ENCODE measurements at places on chromosomes 5 and 9.

- DNase-seq, result no peak
These were observed 497.0 kb upstream of the TUSC1 start for GRCh38 chr9:26175264-26175663.

DNA sequence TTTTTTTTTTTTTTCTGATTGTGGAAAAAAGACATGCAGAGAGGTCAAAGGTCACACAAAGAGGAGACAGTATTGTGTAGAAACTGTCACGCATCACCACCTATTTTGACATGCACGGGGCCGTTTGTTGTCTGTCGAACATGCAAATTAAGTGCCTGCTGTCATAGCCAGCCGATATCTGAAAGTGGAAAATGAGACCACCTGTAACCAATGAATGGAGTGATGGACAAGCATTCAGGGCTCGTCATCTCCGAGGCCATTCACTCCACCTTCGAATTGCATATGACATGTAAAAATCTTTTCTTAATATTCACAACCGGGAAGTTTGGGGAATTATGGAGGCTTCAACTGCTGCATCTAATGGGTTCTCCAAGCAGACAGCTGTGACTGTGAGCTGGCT lies 512.2 kb upstream of the ADAMTS16 start:
- DNase-seq, result no peak

DNA sequence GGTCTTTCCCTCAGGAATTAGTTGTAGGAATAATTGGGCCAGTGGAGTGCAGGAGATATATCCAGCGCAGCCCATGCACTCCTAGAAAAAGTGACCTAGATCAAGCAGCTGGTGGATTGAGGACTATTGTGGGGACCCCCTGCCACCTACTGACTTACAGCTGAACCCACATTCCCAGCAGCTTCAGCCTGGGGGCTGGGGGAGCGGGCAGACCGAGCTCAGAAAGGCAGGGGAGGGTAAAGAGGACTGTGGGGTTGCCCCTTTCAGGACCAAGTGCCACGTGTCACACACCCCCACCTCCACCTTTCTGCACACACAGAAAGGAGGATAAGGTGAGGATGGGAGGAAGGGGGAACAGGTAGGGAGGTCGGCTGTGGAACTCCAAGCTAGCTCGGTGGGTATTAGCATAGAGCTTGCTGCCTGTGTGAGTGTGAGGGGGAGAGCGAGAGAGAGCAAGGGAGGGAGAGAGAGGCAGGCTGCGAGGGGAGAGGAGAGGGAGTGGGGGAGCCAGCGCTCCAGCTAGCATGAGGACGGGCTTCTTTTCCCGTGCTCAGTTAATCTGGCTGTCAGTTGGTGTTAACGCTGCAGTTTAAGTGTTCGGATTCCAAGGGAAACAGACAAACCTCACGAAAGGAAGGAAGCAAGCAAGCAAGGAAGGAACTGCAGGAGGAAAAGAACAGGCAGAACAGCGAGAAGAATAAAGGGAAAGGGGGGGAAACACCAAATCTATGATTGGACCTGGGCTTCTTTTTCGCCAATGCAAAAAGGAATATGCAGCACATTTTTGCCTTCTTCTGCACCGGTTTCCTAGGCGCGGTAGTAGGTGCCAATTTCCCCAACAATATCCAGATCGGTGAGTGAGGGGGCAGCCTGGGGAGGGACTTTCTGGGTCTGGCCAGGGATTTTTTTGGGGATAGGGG lies at the start of gene GRIA1:
Gene GRIA1 (plus strand): TSS at position 553 of the 920 bp plus-strand sequence.
- no peak for DNase-seq

DNA sequence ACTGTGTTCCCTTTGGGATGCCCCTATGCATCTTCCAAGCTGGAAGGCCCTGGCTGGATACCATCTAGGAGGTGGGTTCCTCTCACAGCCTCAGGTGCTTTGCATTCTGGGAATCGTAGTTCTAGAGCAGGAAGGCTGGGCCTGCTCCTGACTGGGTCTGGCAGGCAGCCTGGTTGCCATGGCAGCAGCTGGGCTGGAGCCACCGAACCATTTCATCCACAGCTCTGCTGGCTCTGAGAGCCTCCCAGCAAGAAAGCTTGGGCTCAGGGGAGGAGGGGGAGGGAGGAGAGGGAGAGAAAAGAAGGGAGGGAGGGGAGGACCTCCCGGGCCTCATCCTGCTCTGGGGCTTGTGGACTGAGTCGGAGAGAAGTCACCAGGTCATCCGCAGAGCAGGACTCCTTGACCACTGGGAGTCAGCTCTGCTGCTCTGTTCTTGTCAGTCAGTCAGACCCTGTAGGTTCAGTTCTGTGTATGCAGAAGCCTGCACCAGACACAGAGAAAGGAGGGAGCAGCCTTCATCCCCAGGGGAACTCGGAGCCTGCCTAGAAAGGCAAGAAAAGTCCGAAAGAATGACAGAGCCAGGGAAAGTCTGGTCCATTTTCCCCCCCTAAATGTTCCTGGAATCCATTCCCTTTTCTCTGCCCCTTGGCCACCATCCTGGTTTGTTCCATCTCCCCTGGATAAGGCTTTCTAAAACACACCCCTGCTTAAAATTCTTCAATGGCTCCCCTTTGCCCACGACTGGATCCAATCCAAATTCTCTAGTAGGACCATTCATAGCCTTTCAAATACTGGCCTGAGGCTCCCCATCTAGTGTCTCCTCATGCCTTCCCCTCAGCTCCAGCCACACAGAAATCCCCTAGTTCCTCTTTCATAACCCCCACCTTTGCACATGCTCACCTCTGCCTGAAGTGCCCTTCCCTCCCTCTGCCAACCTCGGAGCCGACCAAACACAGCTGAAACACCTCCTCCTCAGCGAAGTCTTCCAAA lies 65.4 kb upstream of the ARAP3 start:
- peak; percentile 24 for DNase-seq

- DNase-seq, result no peak
These were observed 8.8 kb upstream of the C5orf15 start for GRCh38 chr5:133977161-133977787.

GRCh38 chr5:150561192-150561512 lies 53.2 kb downstream of the NDST1 start:
- DNase-seq, result no peak

GRCh38 chr5:180143656-180144364 lies 65.2 kb downstream of the RASGEF1C start:
- DNase-seq, result no peak

Measured in Caco-2 (cell line).